SHP77 (cell line): ENCODE measurements at places on chromosomes 3 and 15.

DNA sequence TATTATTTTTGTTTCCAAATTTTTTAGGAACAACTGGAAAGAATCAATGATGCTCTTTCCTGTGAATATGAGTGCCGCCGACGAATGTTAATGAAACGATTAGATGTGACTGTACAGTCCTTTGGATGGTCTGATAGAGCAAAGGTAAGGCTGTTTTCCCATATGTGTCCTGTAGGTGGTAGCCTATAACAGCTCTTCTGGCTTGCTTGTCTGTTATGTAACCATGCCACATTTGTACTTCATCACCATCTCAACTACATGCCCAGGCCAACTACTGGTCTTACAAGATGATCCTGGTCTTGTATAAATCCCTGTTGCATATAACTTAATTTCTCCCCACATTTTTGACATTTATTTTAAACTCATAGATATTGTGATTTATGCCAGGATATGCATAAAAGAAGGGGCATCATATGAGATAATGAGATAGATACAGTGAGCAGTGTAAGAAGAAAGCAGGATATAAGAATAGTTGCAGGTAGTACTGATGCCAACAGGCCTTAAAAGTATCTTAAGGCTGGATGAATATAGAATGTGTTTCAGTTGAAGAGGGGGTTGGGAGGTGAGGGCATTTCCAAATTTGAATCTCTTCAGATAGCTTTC is 20.3 kb downstream of the FAM98B start:
- DNase-seq: peak; percentile 36

DNA sequence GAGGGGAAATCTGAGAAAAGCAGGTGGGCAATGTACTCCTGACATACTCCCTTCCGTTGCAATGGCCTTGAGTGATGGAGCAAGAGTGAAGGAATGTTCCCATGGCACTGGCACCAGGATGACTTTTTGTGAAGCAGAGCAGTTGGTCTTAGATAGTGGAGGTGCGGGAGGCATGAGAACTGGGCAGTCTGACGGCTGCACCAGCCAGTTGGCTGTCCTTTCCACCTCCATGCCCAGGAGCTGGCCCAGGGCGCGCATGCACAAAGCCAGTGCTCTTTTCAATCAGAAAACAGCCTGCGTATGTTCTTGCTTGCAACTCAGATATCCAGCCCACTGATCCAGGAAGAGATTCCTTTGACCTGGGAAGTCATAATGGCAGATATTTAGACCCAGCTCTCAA is 136.8 kb downstream of the PGPEP1L start:
- DNase-seq: no peak

GRCh38 chr15:59739557-59740186 is 50.6 kb upstream of the BNIP2 start:
- no peak for DNase-seq

- DNase-seq: no peak
Observed at GRCh38 chr3:69527498-69527897, 141.6 kb upstream of the FRMD4B start.

DNA sequence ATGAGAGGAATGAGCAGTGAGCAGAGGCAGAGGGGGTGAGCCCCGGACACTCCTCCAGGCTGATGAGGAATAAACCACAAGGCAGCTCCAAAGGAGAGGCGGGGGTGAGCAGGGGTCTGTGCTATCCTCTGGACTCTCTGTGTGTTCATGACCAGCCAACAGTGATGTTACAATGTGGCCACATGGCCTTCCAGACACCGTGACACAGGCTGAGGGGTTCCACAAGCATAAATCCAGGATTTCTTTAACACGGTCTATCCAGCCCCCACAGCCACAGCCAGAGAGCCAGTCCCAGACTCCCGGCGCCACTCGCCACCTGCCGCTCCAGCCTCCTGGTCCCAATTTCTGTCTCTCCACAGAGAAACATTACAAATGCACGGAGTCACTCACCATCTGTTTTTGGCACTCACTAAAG is 24.4 kb downstream of the XXYLT1 start:
- no peak for DNase-seq

- DNase-seq: no peak
Observed at GRCh38 chr15:98953968-98954367, 53.6 kb downstream of the PGPEP1L start.

GRCh38 chr15:65824031-65824743 is 32.1 kb upstream of the DENND4A start:
- peak; percentile 85 for DNase-seq

- DNase-seq: no peak
Observed at GRCh38 chr15:91712286-91712685, 141.2 kb upstream of the SLCO3A1 start.

DNA sequence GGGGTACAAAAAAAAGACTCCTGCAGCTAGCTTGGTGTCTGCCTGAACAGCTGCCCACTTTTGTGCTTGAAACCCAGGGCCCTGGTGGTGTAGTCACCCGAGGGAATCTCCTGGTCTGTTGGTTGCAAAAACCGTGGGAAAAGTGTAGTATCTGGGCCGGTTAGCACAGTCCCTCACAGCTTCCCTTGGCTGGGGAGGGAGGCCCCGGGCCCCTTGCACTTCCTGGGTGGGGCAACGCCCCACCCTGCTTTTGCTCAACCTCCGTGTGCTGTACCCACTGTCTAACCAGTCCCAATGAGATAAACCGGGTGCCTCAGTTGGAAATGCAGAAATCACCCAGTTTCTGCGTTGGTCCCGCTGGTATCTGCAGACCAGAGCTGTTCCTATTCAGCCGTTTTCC is 211.7 kb upstream of the ZPLD1 start:
- DNase-seq: no peak

DNA sequence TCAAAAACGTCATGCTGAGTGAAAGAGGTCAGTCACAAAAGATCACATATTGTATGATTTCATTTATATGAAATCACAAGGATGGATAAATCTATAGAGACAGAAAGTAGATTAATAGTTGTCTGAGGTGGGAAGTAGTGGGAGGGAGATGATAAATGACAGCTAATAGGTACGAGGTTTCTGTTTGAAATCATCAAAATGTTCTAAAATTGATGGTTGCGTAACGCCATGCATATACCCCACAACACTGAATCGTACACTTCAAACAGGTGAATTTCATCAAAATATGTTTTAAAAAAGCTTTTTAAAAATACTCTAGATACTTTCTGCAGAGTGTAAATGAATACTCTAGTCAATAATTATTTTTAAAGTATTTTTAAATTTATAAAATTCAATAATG is 303.0 kb upstream of the STAC start:
- DNase-seq: no peak

DNA sequence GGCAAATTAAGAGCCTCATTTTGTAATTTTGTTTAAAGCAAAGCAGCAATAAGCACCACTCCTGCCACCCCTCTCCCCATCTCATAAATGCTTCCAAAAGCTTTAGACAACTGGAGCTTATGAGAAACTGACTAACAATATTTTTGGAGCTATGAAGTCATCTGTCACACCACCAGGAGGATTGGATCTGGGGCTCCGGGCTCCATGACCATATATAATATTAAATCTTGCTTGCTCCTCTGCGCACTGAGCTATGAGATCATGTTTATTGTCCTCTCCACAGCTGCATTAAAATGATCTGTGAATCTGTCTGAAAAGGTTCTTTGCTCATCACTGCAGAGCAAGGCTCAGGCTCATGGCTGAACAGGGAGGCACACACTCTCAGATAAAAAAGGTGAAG is 323.7 kb downstream of the ZNF621 start:
- DNase-seq: no peak
